H4 (cell line): ENCODE measurements at places on chromosomes 6 and 20.

DNA sequence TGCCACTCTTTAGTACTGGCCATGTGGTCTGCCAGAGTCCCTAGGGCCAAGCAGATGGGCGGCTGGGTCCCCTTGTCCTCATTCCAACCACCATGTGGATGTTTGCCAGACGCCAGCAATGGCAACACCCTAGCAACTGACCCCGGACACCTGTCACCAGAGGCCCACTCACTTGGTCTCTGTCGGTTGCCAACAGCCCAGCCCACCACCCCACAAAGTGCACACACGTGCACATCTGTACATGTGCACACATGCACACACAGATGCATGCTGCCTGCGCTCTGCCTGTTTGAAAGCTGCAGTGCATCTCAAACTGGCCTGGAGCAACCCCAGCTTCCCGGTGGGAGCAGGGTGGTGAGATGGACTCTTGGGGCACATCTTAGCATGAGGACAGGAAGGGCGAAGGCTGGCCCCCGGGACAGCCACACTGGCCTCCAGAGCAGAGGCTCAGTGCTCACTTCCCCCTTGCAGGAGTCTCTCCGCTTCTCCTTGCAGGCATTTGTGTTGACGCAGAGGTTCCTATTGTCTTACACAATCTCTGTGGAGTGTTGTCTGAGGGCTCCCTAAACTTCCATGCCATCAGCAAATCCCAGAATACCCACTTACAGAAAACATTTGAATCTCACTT, 54.0 kb downstream of the PSMG4 start:
- no peak for DNase-seq

- no peak for DNase-seq
Measured at GRCh38 chr6:15512126-15512525, 150.7 kb downstream of the DTNBP1 start.

GRCh38 chr20:50288128-50288623, 97.5 kb downstream of the CEBPB start:
- no peak for DNase-seq

- DNase-seq = no peak
Measured at GRCh38 chr6:2558861-2559801, 191.6 kb downstream of the MYLK4 start.

- no peak for DNase-seq
Measured at GRCh38 chr20:23358563-23358906, 3.4 kb upstream of the GZF1 start.

- no peak for DNase-seq
Measured at GRCh38 chr6:57205550-57206328, 16.4 kb downstream of the RAB23 start.

GRCh38 chr6:139927236-139927635, 552.8 kb upstream of the CITED2 start:
- DNase-seq = no peak

DNA sequence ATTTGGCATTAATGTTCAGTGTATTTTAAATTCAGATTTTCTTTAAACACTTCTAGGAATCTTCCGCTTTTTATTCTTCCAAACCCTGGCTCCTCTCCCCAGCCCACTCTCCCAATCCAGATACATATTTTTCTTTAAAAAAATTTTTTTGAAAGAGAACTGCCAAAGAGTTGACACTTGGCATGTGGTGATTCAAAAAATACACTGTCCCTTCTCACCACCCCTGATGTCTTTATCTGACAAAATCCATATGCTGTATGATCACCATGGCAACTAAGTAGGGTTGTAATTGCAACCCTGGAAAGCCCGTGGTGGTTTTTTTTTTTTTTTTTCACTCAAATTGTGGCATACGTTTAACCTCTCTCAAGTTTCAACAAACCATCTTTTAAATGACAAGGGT, 355.8 kb upstream of the SASH1 start:
- DNase-seq = no peak

DNA sequence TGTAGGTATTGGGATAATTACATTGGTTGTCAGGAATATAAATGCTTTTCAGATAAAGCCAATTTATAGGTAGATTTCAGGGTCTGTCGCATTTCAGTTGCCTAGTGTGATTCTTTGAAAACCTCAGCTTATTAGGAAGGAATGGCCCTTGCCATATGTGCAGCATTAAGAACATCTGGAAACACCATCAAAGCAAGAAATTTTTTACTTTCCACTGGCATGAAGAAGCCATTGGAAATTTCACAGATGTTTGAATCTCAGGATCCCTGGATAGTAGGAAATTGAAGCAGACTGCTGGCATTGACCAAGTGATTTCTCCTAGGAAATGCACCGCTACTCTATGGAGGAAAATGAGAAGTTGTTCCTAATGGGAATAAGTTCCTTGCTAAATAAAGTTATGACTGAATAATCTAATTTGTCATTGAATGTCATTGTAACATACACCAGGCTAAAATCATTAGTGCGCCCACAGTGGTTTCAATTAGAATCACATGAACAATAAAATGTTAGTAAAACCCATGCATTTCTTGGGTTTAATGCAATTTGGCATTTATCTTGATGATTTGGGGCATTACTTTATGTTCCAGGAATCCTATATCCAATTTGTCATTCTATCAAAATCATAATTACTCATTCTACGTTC, 950.1 kb downstream of the EPHA7 start:
- no peak for DNase-seq

- DNase-seq = no peak
Measured at GRCh38 chr6:24099181-24099580, 26.8 kb upstream of the NRSN1 start.
